RWPE1 (cell line): ENCODE measurements at places on chromosomes 6 and 20.
A peak's percentile ranks its signal among the peaks of the same experiment; 100 is the strongest.

- DNase-seq: peak; percentile 9
Measured at GRCh38 chr6:138772596-138773176, 883 bp upstream of the CCDC28A start.

GRCh38 chr6:27693766-27694546, 218.2 kb downstream of the OR2B2 start:
- peak; percentile 54 for DNase-seq

DNA sequence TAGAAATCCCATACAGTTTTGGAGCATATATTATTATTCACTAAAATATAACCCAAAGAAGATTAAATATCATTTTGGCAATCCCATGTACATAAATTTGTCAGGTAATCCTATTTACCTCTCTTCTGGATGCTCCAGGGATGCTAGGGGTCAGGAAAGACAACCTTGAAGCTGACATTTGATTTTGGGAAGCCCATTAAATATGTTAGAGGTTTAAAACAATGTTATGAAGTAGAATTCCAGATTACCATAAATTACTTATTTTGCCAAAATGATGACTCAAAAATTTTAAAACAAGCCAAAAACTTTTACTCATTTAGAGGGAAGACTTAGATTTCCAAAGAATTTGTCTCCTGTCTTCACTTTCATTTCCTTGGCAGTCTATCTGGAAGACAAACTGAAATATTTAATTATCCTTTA, 9.2 kb upstream of the IL22RA2 start:
- DNase-seq: no peak

DNA sequence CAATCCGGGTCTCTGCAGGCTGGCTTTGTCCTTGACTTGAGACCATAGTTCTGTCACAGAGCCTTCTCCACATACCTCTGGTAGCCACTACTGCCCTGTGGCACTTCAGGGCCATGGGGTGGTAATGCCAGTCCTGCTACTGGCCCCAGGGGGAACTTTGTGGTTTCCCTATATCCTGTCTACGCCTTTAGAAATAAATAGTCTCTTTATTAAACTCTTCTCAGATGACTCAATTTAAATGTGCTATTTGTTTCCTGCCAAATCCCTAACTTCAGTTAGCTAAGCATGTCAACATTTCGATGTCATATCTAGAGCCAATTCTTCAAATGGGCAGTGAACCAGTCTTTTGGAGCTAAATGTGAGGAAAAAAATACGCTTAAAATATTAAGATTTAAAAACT, 60.1 kb downstream of the SEL1L2 start:
- DNase-seq: peak; percentile 23

- DNase-seq: no peak
Measured at GRCh38 chr6:108353853-108354252, 59.0 kb downstream of the AFG1L start.

- DNase-seq: no peak
Measured at GRCh38 chr20:41475503-41475902, 108.9 kb upstream of the EMILIN3 start.

- no peak for DNase-seq
Measured at GRCh38 chr6:35736982-35737412, at the start of gene ARMC12. Gene ARMC12 (plus strand): TSS chr6:35737032. CDS start chr6:35737109, 77 bp downstream.

DNA sequence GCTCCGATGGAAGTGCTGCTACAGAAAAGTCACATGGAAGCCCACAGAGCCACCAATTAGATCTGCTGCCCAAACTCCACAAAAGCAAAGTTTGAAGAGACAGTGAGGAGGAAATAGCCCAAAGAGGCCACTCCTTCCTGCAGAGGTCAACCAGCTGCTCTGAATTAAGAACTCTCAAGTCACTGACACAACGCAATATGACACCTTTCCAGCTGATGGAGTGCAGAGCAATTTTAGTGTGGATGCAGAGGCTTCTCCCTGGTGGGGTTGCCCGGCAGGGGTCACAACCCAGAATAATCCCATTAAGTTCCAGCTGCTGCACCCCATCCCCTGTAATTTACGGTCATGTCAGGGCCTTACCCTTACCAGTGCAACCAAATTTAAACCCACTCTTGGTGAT, 361.9 kb upstream of the JARID2 start:
- no peak for DNase-seq

GRCh38 chr20:51388756-51389542, 153.6 kb downstream of the NFATC2 start:
- DNase-seq: no peak

- DNase-seq: peak; percentile 86
Measured at GRCh38 chr6:168937054-168937453, 316.6 kb downstream of the THBS2 start.

- DNase-seq: no peak
Measured at GRCh38 chr6:73690056-73690455, 5.9 kb upstream of the CD109 start.

DNA sequence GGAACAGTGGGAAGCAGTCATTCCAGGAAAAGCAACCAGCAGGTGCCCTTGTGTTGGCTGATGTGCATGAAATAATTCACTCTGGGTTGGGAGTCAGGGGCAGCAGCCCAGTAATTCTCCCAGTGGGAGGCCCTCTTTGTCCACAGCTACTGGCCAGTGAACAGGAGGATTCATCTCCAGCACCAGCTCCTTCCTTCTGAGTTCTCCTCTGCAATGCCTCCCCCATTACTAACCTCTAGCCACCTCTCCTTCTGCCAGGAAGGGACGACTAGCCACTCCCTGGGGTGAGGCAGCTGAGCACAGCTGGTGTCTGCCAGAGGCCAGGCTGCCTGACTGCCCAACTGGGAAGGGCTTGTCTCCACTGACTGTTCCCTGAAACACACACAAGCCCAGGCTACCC, 12.5 kb upstream of the R3HDML start:
- DNase-seq: no peak

GRCh38 chr6:11098004-11098403, 4.4 kb downstream of the SMIM13 start:
- DNase-seq: no peak

DNA sequence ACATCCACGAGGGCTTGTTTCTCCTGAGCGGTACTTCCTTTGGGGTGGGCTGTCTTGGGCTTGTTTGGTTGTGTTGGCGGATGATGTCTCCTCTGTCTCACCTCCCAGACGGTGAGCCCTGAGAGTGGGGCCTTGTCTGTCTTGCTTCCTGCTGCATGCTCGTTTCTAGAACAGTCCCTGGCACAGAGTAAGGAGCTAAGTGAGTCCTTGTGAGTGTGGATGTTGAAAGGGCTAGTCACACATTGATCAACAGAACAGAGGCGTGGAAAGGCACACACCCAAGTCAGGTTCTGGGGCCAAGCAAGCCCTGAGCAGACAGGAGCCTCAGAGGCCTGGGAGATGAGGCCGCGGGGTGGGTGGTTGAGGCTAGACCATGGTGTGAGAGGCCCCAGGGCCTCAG, 111.0 kb downstream of the BMP7 start:
- no peak for DNase-seq

DNA sequence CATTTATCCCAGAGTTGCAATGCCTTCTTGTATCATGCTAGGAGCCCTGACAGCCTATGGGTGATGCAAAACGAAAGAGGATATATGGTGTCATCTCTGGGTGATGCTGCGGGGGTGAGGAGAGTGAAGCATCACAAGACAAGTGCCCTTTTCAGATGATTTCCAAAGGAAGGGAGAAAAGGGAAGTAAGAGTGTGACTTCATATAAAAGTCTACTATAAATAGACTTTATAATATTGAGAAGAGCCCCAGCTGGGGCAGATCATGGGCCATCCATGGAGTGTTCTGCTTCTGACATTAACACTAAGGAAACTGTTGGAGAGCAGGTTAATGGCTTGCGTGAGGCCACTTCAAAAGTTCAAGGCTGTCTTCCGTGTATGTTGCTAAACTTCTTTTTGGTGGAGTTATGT, 4.4 kb downstream of the CD83 start:
- DNase-seq: no peak

DNA sequence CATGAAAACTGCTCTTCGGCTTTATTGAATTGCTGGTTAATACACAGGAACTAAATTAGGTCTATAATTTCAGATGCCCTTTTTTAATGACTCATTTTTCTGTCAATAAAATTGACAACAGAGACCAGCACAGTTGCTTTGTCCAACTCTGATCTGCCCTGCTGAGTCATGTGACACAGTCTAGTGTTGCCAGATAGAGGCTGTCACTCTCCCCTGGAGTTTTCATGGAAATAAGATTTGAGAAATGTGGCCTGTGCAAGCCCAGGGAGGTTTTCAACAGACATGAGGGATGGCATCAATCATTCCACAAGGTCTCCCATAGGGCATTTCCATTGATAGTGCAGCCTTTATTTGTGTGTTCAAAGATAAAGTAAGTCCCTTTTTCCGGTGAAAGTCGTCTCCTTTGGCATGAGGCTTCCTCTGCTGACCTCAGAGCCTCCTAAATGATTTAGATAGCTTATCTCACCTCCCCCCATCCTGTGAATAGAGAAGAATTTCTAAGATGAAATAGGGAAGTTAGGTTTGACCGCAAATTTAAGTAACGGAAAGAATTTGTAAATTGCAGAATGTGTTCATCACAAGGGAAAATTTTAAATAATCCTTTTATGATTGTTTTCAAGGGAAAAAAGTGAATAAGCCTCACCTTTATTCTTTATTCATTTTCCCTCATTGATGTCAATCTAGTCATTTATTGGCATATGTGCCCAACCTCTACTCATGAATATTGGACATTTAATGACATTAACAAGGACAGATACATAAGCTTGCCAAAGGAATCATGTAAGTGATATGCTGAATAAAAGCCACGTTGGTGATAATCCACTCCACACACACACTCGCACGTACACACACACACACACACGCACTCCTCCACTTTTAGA, 277.7 kb downstream of the ADGB start:
- no peak for DNase-seq

- DNase-seq: peak; percentile 55
Measured at GRCh38 chr6:126307849-126308248, 32.1 kb upstream of the CENPW start.

- no peak for DNase-seq
Measured at GRCh38 chr6:112595841-112596240, 248.7 kb downstream of the RFPL4B start.

GRCh38 chr20:60299951-60300350, 341.7 kb downstream of the CDH26 start:
- no peak for DNase-seq

DNA sequence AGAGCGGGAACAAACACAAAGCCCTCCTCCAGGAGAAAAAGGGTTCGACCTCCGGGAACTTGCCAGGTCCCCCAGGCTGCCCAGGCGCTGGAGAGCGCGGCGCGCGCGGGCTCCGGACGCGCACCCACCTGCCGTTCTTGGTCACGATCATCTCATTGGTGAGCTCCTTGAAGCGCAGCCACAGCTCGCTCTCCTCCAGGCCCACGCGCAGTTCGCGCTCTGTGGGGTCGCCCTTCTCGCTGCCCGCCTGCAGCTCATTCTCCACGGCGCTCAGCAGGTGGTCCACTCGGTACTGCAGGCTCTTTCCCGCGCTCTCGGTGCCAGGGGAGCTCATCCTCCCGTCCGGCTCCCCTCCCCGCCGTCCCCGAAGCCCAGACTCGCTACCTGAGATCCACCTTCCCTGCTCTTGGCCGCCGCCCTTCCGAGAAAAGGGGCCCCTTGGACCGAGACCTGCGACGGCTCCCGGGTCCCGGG, 356 bp downstream of the TBXT start:
- no peak for DNase-seq

DNA sequence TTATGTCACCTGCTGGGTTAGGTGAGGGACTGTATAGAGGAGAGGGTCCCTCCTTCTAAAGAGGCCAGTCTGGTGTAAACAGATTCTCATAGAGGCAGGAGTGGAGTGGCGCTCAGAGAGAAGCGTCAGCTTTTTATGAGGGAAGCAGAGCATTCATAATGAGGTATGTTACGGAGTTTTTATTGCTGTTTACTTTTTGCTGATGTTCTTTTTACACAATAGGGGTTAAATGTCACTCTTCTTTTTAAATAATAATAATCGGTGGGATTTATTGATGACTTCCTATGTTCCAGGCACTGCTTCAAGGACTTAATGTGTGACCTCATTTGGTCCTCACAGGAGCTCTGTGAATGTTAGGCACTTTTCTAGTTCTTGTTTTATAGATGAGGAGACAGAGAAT, 79.9 kb downstream of the L3MBTL3 start:
- DNase-seq: no peak

DNA sequence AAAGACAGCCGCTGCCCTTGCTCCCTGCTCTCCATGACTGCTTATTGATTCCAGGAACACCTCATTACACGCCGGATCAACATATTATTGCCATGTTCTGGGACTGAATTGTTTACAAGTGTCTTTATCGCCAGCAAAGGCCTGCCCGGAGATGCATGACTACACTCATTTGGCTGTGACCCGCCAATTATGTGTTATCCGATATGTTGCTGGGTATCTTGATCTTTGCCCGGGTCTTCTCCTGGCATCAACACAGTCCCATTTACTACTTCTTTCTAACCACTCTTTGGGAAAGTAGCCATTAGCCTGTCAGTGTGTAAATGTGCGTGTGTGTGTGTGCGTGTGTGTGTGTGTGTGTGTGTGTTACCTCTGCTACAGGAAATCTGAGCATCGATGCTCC, 15.4 kb downstream of the LINC00237 start:
- no peak for DNase-seq

- no peak for DNase-seq
Measured at GRCh38 chr6:138000941-138001340, 106.3 kb downstream of the PERP start.

GRCh38 chr20:43974695-43975094, 60.0 kb downstream of the TOX2 start:
- peak; percentile 46 for DNase-seq

- no peak for DNase-seq
Measured at GRCh38 chr6:163200289-163200688, 214.2 kb upstream of the QKI start.

DNA sequence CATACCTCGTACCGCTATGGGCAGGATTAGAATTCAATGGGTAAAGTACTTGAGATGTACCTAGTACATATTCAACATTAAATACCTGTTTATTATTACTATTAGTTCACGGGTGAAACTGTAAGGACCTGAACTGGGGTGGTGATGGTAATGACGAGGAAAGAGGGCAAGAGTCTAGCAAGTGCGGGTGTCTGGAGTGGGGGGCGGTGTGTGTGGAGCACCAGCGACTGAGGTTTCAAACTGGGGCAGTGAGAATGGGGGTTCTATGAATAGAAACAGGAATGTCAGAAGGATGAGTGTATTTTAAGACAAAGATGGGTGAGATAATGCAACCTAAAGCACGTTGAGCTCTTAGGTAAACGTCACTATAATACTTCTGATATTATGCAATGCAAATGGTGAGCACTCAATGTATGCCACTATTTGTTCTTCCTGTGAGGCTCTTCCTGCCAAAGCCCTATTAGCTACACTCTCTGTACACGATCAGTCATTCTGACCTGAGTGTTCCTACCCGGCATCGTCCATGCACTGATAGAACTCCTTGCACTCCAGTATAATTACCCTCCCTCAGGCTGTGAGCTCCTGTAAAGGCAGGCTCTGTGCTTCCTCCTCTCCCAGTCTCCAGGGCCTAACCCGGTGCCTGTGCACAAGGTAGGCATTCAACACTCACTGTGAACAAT, 55.0 kb downstream of the ALDH5A1 start:
- DNase-seq: no peak
